Fibroblast of mammary gland (primary cell): ENCODE measurements at places on chromosomes 11 and 22.

DNA sequence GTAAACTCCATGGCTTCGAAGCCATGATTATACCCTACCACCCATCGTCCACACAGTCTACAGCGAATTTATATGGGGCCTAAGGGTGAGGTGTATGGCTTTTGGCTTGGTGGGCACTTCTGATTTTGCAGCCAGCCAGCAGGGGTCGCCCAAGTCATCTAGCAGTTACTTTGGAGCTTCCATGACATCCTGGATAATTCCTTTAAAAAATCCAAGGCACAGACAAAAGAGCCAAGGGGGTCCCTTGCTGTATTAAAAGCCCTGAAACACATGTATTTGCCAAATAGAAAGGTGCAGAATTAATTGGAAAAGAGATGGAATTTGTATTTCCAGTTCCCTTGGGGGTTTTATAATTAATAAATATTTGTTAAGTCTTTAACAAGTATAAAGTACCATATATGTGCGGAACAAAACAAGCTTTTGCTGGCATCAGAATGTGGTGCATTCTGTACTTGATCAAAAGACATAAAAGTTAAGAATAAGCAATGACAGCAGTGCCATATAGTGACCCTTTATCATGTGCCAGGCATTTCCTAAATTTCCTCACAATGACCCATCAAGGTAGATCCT lies 132.8 kb upstream of the PITPNB start:
- DNase-seq, result peak; percentile 65

DNA sequence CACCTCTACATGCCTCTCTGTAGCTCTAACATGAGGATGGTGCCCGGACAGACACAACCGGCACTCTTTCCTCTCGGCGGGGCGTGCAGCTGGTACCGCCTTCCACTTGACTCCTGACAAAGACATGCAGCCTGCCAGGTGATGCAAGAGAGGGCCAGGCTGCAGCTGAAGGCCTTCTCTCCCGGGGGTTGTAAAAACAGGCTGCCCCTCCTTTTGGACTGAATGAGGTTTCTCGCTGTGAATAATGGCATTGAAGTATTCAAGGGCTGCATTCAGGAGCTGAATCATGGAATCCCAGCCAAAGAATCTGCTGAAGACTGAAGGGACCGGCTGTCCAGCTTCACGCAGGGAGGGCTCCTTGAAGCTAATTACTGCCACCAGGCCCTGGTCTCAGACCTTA lies 110.9 kb downstream of the GALNT18 start:
- no peak for DNase-seq

- DNase-seq, result peak; percentile 94
These were observed 513.1 kb downstream of the MIAT start for GRCh38 chr22:27170491-27170890.

- peak; percentile 69 for DNase-seq
These were observed at the start of gene BBS1 for GRCh38 chr11:66510271-66510989. Gene BBS1 (plus strand): TSS chr11:66510635. CDS start chr11:66510660, 25 bp downstream.

DNA sequence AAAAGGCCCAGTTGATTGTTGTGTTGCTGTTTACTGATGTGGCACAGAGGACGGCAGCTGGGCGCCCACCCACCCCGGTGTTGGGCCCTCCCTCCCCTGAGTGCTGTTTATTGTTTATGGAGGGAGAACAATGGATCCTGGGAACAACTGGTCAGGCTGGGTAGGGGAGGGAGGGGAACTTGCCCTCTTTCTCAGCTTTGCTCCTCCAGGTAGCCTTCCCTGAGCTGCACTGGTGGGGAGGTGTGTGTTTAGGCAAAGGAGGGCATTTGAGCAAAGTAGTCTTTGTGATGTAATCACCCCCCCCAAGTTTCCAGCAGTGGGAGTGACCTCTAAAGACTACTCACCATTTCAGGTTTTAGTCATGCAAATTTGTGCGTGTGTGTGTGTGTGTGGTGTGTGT lies 1035.3 kb downstream of the NTM start:
- DNase-seq, result no peak
